GM12864 (cell line): ENCODE measurements at places on chromosomes 1 and 21.

DNA sequence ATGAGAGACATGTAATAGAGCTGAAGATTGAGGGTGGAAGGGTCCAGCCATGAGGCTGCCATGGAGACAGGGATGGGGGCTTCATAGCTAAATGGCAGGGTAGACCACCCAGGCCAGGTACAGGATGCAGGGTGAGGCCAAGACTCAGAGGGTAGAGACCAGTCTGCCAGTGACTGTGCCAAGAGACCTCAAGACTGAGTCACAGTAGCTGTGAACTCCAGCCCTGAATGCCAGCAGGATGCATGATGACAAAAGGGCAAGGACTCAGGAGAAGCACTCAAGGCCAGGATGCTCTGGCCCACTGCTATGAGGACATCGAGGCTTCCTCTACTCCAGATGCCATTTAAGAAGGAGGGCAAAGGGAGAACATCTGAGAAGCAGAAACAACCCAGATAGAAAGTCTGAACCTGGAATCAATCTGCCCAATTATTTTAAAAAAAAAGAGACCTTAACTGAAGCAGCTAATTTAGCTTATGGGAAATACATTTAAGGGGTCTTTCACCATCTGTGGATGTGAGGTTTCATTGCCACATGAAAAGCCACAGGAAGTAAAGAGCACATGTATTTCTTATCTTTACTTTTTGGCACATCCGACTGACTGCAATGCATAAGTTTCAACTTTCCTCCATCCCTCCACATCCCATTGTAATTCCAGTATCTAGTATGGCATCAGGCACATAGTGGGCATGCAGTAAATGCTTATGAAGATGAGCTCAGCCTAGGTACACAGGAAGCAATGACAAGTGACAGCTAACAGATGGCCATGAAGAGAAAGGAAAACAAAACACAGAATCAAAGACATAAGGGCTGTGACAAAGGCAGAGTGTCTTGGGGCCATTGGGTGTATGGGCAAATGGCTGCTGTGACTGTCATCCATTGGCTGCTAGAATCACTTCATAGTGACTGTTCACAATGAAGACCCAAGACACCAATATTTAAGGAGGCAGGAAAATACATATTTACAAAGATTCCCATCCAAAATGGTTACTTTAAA, 40.2 kb downstream of the SUSD4 start:
- DNase-seq, result no peak

GRCh38 chr1:96660503-96660902, 61.1 kb upstream of the PTBP2 start:
- DNase-seq, result no peak

- no peak for DNase-seq
Observed at GRCh38 chr1:175269151-175269550, 76.6 kb upstream of the KIAA0040 start.

DNA sequence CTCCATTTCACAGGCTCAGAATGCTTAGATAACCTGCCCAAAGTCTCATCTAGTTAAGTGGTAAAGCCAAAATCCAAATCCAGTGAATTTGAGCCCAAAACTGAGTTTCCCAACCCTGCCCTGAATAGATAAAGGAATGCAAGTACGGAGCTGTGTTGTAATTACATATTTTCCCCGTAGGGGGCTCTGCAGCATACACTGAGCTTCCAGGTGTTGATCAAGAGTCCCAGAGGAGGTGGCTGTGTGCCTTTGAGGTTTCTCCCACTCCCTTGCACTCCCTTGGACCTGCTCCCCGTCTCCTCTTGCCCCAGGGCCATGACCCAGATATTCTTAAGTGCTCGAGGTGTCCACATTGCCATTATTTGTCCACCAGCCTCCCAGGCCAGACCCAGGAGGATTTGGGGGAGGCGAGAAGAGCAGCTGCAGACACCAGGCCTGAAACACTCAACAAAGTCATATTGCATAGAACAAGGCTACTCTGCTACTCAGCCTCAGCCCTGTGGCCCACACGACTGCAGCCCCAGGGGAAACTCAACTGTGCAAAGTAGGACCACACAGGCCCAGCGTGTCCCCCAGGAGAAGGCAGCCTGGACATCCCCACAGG, 18.4 kb upstream of the LY9 start:
- DNase-seq, result no peak

GRCh38 chr1:44208226-44208625, 5.0 kb upstream of the DMAP1 start:
- DNase-seq, result no peak

- no peak for DNase-seq
Observed at GRCh38 chr21:16969636-16970035, 543.2 kb upstream of the CXADR start.

DNA sequence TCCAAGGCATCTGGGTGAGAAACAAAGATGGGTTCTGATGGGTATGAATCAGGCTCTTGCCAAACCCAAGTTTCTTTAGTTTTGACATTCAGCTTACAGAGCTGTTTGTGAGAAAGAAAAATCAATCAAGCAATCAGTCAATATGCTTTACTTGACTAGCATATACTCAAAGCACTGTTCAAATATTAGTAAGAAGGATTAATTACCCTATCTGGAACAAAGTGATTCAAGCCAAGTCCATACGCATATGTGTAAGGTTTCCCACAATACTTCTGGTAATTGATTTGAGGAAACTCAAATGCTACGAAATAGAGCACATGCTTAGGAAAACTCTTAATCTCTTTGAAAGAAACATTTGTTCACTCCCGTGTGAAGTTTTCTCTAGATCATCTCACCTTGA, 18.7 kb downstream of the RPE65 start:
- DNase-seq, result no peak

DNA sequence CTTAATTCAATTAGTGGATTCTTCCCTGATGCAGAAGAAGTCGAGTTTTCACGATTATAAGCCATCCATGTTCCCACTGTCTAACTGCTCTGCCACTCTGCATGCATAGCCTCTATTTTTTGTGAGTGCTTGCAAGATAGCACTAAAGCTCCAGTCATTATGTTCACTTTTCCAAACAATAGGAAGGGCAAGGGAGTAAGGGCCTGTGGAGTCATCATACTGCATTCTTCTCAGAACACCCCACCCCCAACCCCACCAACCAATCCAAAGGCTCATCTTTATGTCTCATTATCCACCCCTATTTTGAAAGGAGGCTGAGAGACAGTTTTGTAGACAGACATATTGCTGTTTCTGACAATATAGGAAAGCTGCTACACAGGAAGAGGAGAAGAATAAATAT, 471.7 kb upstream of the ADGRL2 start:
- DNase-seq, result no peak

DNA sequence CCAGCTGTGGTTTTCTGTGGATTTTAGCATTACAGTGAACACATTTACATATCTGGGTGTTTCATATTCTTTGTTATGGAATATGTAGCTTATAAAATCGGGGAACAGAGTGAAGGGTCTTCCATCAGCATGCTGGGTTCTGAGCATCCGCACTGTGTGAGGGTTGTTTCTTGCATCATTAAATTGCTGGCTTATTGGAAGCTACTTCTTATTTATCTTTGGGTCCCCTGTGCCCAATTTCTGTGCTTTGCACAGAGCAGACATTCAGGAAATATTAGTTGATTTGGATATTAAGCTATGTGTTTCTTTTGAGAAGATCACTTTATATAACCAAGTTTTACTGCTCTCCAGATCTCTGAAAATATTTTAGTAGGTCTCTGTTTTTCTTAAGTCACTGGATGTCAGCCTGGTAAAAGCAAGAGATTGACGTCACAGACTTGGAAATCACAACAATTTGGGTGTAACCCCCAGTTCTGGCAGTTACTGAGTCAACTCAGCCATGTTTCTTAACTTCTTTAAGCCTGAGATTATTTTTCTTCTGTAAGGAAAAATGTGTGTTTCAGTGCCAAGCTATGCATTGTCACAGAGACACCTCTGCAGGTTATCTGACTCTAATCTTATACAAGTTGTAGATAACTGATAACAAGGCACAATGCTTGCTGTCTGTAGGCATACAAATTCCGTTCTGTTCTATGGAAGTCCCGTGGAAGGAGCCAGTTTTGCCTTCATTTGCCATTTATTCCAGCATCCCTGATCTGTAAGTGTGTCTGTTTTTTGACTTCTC, 258.3 kb upstream of the KAZN start:
- DNase-seq, result no peak

DNA sequence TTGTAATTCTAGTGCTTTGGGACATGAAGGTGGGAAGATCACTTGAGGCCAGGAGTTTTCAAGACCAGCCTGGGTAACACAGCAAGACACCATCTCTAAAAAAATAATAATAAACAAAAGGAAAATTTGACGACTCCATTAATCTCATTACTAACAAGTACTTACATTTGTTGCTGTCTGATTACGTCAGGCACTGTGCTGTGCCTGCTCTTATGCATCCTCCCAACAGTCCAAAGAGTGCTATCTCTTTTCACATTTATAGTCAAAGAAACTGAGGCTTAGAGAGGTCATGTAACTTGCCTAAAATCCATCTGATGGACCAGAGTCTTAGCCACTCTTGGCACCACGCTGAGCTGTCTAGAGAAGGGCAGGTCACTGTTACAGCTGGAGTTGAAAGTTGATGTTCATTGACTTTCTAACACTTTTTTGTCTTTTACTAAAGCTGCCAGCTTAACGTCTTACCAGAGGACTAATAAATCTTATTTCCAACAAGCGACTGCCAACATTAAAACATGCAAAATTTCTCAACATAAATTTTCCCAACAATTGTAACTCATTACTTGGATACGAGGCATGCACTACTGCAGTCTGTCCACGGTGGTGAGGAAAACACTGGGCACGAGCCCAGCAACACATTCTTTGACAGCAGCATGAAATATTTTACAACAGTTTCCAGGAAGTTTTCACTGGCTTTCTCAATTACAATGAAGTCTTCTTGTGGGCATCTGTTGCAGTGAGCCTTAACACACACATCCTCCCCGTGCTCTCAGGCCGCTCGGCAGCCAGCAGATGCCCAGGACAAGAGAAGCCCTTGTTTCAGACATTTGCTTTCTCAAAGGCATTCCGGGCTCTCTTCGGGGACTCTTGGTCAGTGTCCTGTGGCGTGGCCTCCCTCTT, 262.9 kb upstream of the PROX1 start:
- no peak for DNase-seq

DNA sequence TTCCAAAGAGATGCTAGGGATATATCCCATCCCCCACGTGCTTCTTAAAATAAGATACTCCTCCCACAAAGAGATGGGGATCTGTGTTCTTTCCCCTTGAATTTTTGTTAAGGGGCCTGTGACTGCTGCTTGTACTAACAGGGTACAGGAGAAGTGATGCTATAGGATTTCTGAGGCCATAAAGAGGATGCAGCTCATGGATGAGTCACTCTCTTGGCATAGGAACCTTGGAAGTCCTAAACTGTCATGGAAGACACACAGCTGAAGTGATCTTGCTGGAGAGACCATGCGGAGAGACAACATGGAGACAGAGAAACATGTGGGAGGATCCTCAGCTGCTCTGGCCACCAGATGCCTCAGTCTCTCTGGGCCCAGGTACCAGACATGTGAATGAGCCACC, 157.2 kb downstream of the S1PR1 start:
- no peak for DNase-seq

DNA sequence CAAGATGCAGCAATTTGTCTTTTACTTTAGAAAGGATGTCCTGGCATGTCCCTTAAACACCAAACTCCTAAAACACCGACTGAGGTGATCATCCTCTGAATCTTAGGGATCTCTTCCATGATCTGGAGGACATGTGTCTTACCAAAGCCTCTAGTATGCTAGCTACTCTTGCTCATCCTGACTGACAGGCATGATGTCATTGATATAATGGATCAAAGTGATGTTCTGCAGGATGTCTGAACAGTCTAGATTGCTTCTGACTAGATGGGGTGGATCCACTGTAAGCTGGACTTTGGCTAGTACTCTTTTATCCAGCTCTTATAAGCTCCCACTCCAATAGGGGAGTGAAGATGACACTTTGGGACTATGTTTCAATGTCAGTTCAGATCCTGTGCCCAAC, 11.3 kb upstream of the CGN start:
- DNase-seq, result no peak

- peak; percentile 70 for DNase-seq
Observed at GRCh38 chr1:19462781-19463503, 22.4 kb downstream of the CAPZB start.

DNA sequence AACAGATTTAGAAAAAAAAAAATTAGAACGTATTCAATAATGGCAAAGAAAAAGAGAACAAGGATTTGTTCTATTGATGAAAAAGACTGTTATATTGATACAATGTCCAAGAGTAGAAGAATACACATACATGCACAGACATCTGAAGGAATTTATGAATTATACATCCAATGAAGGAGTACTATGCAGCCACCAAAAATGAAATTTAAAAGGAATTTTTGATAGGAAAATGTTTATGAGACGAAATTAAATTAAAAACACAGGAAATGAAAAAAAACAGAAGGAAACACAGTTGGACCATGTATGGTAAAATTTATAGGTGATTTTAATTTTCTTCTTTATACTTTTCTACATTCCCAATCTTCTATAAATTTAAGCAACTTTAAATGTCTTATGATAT, 110.3 kb downstream of the LTN1 start:
- DNase-seq, result no peak

DNA sequence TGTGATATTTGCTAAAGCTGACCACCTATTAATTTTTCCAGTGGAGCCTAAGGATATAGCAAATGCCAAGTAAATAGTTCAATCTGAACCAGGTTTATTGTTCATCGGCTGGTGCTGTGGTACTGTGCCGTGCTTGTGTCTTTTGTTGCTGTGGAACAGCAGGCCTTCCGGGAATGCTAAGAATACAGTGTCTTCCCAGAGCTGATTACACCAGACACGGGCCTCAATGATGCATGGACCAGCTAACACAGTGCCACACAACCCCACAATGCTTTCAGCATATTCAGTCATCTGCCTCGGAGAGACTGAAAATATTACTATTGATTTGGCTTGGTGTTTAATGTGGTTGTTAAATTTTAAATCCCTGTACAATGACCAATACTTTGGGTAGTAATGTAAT, 415.4 kb downstream of the PTBP2 start:
- no peak for DNase-seq

- DNase-seq, result no peak
Observed at GRCh38 chr1:215471463-215471862, 95.6 kb upstream of the KCTD3 start.

DNA sequence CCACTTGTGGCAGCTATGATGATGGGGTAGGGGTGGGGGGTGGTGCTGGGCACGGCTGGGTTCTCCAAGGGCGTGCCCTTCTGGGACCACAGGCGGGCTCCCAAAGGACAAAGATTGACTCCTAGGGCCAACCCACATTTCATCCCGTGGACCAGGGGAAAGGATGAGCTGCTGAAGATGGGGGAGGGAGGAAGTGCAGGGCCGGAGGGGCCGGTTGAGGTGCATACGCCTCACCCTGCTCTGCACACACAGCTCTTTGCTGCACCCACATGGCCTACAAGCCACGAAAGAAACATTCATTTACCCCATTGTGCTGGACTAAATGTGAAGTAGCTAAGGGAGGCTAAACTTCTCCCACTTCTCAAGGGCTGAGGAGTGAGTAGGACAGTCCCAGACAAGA, 34.2 kb upstream of the GNPAT start:
- no peak for DNase-seq

- no peak for DNase-seq
Observed at GRCh38 chr1:17441265-17441992, 2.0 kb upstream of the RCC2 start.
